NCI-H146 (cell line): ENCODE measurements at places on chromosomes 6 and 20.

GRCh38 chr6:159985296-159985945, 16.5 kb downstream of the IGF2R start:
- no peak for DNase-seq

DNA sequence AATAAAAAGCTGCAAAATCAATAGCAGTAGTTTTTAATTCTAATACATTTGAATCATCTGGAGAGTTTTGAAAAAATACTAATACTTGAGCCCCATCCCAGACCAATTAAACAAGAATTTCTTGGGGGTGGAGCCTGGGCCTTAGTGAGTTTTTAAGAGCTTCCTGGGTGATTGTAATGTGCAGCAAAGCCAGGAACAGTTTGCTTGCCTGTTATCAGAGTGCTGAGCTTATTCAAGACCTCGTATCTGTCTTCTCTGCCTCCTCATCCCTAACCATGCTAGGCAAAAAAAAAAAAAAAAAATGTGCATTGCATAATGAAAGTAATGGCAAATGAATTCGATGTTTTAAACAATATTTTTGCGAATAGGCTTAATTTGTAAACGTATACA, 36.4 kb upstream of the MYB start:
- no peak for DNase-seq

DNA sequence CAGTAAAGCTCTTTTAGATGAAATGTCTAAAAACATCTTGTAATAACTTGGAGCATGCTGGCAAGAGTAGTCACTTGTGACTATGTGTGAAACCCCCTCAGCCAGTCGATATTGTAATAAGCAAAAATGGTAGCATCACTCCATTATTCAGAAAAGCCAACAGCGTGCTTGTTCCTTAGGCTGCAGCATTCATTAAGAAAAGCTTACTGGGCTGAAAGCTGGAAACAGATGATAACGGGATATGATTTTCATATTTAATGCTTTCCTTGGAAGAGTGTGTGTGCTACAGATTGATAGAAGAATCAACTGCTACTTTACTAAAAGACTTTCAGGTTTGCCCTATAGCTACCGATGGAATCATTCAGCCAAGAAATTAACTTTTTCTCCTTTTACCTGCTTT, 20.3 kb downstream of the KIZ start:
- DNase-seq: no peak

DNA sequence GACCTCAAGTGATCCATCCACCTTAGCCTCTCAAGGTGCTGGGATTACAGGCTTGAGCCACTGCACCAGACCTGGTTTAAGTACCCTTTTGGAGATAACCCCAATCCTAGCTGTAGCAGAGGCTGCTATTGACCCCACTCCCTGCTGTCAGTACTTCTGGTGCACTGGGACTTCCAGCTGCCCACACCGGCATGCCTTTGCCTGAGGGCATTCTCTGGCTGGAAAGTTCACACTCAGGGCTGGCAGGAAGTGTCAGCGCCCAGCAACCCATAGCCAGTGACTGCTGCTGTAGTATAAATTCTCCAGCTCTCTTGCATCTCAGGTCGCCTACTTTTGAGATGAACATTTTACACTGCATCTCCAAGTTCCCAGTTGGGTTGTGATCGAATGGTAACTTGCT, 75.3 kb downstream of the UTRN start:
- no peak for DNase-seq

- no peak for DNase-seq
These were observed 32.3 kb upstream of the CTNNBL1 start for GRCh38 chr20:37661519-37661918.
